ENCODE measurements at places on chromosomes 1 and 21.

DNA sequence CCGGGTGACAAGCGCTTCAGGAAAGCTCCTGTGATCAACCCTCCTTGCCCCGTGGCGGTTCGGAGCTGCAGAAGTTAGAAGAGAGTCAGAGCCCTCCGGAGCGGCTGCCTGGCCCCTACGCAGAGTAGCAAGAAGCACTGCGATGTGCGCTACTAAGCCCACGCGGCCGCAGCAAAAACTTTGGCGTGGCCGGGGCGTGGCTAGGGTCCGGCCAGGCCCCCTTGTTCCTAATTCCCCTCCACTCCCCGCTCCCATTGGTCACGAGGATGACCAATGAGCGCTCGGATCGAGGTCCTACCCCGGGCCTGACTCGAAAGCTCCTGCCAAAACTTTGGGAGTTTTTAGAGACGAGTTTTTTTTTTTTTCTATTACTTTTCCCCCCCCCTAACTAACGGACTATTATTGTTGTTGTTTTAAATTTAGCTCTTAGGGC, at the start of gene HLX:
HLX (plus strand) TSS at position 368 of the 433 bp plus-strand sequence. CDS start 415 bp downstream, outside the sequence.
- no peak for DNase-seq

DNA sequence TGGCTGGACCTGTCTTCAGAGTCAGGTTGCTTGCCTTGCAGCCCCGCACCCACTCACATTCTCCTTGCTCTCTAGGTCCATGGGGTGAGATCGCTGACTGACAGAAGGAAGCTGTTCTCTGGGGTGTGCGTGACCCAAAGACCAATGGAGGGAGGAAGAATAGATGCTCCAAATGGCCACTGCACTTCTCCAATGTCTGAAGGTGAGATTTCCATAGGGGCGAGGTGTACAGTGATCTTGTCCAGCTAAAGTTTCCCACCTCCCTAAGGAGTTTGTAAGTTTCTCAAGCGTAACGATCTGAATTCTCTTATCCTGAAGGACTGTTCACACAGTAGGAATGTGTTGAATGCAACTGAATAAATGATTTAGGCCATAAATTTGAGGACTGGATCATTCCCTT, 211.9 kb upstream of the IRF2BP2 start:
- no peak for DNase-seq

- no peak for DNase-seq
These were observed 22.4 kb upstream of the ARHGAP29 start for GRCh38 chr1:94259635-94260289.

GRCh38 chr1:184022668-184023067, 14.9 kb downstream of the COLGALT2 start:
- DNase-seq = no peak

DNA sequence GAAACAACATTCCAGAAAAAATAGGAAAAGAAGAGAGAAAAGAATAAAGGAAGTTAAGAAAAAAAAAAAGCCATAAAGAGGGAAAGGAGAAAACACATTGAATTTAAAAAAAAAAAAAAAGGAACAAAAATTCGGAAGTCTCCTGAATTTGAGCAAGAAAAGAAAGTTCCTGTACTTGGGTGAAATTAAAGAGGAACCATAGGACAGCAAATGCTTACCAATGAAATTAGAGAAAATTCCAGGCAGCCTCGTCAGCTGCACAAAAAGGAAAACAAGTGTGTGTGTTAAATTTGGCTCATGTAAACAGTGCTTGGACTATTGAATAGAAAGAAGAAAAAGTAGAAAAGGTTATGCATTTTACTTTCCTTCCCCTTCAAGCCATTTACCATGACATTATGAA, 4.9 kb downstream of the IL12RB2 start:
- DNase-seq = no peak

DNA sequence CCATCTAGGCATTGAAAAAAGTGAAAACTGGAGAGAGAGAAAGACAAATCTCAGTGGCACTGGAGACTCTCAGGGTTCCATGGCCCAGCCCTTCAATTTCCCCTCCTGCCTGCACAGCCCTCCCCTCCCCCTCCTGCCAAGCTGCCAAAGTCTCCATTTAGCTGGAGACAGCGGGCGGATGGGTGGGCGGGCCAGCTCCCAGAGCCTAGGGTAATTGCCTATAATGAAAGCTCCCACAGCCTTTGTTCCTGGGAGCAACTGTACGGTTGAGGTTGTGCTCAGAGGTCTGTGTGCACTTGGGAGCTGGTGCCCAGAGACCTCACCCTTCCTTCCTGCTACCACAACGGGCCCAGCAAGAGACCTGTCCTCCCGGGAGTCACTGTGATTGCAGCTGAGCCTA, 89.6 kb downstream of the NAV1 start:
- no peak for DNase-seq

GRCh38 chr1:36389261-36389660, 3.5 kb upstream of the STK40 start:
- no peak for DNase-seq

- DNase-seq = no peak
These were observed 47.6 kb downstream of the TMED5 start for GRCh38 chr1:93132638-93133037.

DNA sequence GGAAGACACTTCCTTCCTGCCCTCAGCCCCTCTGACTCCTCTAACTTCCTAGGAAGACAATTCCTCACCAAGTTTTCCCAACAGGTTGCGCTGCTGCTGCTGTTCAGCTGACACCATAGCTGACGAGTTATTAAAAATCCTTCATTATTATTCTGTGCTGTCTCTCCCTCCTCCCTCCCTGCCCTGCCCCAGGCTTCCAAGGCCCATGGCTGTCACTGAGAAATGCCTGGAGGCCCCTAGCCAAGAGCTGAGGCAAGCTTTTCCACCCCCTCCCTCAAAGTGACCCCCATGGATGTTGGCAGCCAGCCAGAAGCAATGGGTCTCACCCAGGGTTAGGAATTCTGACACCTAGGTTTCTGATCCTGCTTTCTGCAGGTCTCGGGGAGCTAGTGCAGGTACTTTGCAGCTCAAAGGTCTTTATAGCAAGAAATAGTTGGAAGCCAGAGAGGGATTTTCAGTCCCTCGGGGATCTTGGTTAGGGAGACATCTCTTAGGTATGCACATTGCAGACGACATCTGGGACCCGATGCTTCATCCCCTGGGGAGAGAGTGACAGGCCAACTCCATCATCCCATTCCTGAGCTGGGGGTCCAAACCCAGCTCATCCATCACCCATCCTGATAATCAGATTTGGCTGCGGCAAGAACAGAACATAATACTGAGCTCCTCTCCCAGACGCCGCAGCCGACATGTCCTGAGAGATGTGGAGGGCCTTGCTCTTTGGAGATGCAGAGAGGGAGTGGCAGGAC, 65.0 kb downstream of the KIRREL1 start:
- no peak for DNase-seq

DNA sequence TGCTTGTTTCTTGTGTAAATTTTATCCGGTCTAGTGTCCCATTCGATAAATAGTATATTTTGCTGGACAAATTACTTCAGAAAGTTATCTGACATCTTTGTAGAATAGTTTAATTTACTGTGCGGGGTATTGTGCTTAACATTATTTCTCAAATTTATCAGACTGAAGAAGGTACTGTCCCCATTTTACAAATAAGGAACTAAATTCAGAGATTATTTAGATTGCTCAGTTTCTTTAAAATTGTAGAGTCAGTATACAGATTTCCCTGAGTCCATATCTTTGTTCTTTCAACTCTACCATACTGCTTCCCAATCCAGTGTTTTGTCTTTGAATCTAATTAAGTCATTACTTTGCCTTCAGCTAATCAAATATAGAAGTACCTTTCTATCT, 6.4 kb downstream of the ATP5PB start:
- no peak for DNase-seq
